HL-60 (cell line): ENCODE measurements at places on chromosomes 4 and X.

DNA sequence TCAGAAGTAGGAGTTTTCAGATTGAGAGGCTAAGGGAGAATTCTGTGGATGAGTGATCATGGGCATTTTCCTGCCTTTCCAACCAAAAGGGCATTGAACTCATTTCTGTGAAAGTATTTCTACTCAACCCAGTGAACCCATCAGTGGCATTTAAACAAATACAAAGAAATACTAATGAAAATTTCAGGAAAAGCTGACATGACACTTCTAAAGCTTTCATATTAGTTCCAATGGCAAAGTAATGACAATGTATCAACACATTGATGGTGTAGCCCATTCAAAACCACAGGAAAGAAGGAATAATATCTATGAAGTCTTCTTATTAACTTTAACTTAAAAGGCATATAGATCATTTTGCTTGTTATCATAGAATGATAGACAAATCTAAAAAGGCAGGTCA, 183.5 kb upstream of the ANXA10 start:
- no peak for DNase-seq

DNA sequence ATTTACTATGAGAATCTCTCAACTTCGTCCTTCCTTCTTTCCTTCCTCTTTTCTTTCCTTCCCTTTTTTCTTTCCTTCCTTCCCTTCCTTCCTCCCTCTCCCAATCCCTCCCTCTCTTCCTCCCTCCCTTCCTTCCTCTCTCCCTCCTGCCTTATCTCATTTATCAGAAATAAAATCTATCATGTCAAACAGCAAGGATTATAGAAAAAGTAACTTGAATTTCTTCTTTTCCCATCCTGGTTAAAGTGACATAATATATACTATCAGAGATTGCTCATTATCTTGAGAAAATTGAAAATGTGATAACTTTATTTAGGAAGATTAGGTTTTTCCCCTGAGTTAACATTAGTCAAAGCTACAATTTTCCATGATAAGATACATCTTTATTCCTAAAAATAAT, 5.6 kb downstream of the TIGD4 start:
- DNase-seq = no peak

- peak; percentile 75 for DNase-seq
These were observed 9.9 kb upstream of the GK start for GRCh38 chrX:30643313-30643821.

DNA sequence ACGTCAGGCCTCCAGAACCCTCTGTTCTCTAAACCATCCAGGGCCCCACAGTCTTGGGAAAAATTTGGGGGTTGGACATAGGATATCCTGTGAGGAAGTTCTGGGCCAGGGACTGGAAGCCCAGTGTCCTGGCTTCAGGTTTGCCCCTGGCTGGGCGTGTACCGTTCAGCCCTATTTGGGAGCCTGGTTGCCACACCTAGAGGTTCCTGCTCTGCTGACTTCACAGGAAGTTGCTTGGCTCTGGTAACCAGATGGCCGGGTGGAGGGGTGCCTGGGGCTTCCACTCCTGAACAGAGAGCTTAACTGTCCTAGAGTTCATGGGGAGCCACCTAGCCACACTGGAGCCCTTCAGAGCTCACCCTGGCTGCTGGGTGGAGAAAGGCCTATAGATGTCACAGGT, 1.1 kb downstream of the TAFAZZIN start:
- DNase-seq = peak; percentile 91

DNA sequence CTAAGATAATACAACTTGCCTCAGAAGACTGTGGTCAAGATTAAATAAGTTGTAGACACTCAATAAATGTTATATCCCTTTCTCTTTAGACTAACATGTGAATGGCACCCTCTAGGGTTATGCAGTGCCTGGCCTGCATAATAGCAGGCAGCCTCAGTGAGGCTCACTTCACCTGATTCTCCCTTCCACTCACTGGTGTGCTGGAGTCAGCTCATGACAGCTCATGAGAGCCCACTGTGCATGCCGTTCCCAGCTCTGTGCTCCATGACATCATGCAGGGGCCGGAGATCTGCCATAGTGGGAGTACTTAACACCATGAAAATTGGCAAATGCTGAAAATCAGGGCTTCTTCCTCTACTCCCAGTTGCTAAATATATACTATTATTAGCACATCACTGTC, 64.5 kb downstream of the TEC start:
- DNase-seq = no peak
